ENCODE measurements at places on chromosomes 5 and 9.

GRCh38 chr5:166625210-166625865 is 1666.1 kb upstream of the WWC1 start:
- DNase-seq, result no peak

- DNase-seq, result no peak
These were observed 16.0 kb upstream of the OR13C9 start for GRCh38 chr9:104633976-104634520.

GRCh38 chr9:90103771-90104170 is 499.0 kb downstream of the GADD45G start:
- DNase-seq, result no peak

DNA sequence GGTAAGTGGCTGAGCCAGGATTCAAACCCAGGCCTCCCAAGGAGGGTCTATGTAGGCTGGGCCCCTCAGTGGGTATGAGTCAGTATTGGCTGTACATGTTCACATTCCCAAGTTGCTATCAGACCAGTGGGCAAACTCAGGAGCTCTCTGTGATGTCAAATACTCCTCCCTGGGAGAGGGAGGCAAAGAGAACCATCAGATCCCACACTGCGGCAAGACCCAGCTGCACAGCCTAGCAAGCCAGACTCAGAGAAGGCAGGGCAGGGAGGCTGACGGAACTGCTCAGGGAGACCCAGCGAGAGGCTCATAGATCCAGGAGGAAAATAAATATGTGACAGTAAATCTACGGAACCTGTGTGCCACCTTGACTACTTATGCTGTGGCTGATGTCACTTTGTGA is 42.6 kb upstream of the SAP30L start:
- DNase-seq, result no peak

GRCh38 chr9:35556776-35557175 is 48.3 kb upstream of the TESK1 start:
- no peak for DNase-seq

GRCh38 chr9:97501177-97501971 is at the start of gene TMOD1:
Gene TMOD1, plus strand, starts transcription at chr9:97501666. Its CDS starts 22,523 bp downstream, at chr9:97524189.
- DNase-seq, result peak; percentile 59

- DNase-seq, result peak; percentile 66
These were observed 16.2 kb upstream of the PAIP1 start for GRCh38 chr5:43573058-43573457.

DNA sequence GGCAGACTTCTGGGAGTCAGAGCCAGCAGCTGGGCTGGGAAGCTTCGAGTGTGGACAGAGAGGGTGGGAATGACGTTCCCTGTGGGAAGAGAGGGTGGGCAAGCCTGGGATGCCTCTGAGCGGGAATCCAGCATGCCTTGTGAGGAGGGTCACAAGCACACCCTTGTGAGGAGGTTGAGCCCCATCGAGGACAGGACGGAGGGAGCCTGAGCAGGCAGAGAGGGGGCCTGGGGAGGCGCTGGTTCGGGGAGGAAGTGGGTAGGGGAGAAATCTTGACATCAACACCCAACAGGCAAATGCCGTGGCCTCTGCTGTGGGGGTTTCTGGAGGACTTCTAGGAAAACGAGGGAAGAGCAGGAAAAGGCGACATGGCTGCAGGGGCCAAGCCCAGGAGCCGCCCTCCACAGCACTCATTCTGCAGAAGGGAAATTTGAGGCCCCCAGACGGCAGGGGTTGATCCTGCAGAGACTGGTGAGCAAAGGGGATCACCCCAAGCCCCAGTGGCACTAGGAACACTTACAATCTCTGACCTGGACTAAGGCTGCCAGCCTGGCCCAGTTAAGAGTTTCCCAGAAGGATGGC is 1.1 kb upstream of the IL13 start:
- no peak for DNase-seq

- DNase-seq, result no peak
These were observed 5.1 kb downstream of the AIF1L start for GRCh38 chr9:131101207-131101964.

- no peak for DNase-seq
These were observed 313.9 kb downstream of the TLE1 start for GRCh38 chr9:81375187-81376100.

- DNase-seq, result peak; percentile 27
These were observed 24.0 kb downstream of the HNRNPK start for GRCh38 chr9:83956086-83956435.

Measured in EH (cell line).